GDM1 (cell line): ENCODE measurements at places on chromosomes 4 and X.

DNA sequence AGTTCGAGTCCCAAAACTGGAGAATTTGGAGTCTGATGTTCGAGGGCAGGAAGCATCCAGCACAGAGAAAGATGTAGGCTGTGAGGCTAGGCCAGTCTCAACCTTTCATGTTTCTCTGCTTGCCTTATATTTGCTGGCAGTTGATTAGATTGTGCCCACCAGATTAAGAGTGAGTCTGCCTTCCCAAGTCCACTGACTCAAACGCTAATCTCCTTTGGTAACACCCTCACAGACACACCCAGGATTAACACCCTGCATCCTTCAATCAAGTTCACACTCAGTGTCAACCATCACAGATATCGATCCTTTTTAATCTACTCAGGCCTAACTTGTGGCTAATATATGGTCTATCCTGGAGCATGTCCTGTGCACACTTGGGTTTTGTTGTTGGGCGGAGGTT, 18.0 kb upstream of the MAEA start:
- no peak for DNase-seq

DNA sequence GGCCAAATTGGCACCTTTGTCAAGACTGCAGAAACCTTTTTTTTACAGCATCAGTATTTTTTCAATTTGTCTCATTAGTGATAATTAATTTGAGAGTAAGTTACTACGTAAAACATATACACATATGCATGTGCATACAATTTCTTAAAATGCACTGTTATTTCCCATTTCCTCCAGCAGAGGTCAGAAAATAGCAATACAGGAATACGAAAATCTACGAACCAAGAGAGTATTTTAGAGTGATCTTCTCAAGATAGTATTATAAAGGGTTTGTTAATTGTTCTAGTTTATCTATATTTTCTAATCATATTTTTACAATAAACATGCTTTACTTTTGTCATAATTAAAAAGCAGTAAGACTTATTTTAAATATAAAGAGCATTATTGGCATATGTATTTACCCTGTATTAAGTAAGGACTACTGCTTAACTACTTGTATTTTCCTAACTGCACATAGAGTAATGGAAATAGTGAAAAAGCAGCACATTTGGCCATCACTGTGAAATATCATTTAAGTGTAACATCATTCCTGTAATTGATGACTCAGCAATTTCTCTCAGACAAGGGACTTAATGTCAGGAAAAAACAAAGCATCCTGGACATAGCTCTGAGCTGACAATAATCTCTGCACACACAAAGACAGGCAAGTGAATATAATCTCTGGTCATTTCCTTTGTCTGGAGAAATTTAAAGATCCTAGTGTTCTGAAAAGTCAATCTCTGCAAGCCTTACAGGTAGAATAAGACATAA, 45.6 kb downstream of the MAOB start:
- no peak for DNase-seq

GRCh38 chr4:99054428-99054994, 34.1 kb downstream of the ADH5 start:
- DNase-seq, result no peak

DNA sequence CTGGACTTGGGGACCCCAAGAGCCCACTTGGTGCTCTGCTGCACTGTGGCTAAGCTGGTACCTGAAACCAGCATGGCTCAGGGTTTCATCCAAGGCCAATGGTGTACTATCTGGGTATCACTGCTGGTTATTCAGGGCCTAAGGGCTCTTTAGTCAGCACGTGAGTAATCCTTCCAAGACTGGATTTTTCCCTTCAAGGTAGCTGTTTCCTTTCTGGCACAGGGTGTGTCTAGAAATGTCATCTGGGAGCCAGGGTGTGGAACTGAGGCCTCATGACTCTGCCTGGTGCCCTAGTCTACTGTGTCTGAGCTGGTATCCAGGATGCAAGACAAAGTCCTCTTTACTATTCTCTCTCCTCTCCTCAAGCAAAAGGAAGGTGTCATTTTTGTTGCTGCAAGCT, 99.0 kb upstream of the QRFPR start:
- no peak for DNase-seq

- DNase-seq, result no peak
Observed at GRCh38 chr4:15878011-15878410, 60.5 kb downstream of the FGFBP1 start.

DNA sequence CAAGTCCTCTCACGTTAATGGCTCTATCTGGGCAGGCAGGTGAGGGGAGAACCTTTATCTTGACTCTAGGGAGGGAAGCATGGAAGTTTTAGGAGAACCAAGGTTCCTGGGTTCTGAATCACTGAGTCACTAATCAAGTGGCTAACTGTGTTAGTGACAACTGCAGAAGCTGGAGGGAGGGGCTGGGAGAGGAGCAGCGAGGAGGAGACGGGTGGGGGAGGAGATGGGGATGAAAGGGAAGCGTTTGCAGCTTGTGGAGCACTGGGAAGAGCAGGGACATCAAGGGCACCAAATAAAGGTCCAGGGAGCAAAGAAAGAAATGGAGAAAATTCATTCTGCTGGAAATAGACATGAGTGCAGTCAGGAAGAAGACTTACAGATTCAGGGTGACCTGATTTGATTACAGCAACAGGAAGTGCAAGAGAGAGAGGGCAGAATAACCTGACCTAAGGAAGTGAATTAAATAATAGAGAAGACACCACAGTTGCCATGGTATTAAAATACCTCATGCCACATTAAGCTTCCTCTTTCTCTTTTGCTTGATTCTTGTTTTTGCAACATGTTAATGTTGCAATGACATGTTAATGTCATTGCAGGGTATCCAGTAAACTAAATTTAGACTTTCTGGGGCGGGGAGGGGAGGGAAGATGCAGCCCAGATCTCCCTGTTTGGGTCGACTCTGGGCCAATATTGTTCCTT, 4.5 kb upstream of the SETD7 start:
- DNase-seq, result no peak

- DNase-seq, result no peak
Observed at GRCh38 chrX:49167740-49168108, 4.0 kb upstream of the PLP2 start.

DNA sequence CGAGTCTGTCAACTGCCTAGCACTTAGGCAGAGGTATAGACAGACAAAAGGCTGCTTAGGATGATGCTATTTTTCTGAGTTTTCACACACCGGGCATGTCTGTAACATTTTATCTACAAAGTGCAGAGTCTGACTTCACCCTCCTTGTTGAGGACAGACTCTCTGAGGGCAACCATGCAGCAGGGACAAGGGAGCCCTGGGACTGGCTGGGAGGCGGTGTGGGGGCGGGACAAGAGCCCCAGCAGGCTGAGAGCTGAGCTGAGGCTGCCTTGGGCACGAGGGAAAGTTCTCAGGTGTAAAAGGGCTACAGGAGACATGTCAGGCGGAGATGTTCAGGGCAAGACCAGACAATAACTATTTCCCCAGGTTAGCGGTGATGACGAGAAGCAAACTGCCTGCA, 81.6 kb downstream of the GATB start:
- DNase-seq, result no peak

DNA sequence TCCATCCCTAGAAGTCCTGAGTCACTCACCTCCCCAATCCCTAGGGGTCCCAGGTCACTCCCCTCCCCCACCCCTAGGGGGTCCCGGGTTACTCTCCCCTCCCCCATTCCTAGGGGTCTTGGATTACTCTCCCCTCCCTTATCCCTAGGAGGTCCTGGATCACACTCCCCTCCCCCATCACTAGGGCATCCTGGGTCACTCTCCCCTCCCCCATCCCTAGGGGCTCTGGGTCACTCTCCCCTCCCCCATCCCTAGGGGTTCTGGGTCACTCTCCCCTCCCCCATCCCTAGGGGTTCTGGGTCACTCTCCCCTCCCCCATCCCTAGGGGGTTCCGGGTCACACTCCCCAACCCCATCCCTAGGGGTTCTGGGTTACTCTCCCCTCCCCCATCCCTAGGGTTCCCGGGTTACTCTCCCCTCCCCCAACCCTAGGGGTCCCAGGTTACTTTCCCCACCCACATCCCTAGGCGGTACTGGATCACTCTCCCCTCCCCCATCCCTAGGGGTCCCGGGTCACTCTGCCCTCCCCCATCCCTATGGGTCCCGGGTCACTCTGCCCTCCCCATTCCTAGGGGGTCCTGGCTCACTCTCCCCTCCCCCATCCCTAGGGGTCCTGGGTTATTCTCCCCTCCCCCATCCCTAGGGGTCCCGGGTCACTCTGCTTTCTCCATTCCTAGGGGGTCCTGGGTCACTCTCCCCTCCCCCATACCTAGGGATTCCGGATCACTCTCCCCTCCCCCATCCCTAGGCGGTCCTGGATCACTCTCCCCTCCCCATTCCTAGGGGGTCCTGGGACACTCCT, 2.1 kb downstream of the ASMTL start:
- no peak for DNase-seq

DNA sequence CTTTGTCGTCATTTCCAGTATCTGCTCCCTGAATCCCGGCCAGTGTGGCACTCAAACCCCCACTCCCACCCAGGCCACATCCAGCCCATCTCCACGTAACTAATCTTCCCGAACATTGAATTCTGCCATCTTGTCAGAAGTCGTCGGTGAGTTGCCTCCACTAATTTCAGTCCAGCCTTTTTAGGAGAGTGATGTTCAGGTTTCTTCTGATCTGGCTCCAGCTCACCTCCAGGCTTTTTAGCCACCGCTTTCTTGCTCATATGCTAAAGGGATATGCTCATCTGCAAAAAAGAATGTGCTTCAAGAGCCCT, 1.3 kb downstream of the TMEM165 start:
- no peak for DNase-seq

DNA sequence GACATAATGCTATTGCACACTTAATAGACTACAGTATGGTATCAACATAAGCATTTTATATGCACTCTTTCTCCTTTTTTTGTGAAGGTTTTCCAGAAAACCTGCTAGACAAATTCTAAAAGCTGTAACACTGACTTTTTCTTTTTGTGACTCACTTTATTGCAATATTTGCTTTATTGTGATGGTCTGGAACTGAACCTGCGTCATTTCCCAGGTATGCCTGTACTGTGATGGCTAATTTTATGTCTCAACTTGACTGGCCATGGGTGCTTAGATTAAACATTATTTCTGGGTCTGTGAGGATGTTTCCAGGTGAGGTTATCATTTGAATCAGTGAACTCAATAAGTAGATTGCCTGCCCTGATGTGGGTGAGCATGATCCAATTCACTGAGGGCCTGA, 35.5 kb upstream of the LAMP2 start:
- no peak for DNase-seq

DNA sequence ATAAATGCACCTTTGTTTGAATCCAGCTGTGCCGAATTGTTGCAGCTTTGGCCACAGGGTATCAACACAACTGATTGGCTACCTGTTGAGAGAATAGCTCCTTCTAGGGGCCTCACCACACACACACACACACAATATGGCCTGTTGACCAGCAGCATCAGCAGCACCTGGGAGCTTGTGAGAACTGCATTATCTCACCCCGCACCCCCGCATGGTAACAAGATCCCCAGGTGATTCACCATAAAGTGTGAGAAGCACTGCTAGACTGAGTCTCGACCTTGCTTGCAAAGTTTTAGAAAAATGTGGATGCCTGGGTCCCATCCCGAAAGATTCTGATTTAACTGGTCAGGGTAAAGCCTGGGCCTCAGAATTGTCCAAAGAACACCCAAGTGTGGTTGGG, 176.9 kb upstream of the PRPS2 start:
- DNase-seq, result no peak

DNA sequence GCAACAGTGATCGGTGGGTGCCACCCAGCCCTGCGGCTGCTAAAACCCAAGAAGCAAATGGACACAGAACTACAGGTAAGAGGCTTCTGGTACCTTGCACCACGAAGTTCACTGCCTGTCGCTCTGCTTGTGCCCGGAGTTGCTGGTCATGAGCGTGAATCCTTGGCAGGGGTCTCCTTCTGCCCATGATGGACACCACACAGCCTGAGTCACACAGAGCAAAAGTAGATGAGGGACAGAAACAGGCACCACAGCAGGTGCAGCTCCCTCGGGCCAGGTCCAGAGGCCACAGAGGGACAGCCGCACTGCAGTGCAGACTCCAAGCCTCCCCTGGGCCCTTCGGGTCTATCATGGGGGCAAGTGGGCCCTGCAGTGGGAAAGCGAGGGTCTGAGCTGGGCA, 22.4 kb downstream of the NAT8L start:
- no peak for DNase-seq

DNA sequence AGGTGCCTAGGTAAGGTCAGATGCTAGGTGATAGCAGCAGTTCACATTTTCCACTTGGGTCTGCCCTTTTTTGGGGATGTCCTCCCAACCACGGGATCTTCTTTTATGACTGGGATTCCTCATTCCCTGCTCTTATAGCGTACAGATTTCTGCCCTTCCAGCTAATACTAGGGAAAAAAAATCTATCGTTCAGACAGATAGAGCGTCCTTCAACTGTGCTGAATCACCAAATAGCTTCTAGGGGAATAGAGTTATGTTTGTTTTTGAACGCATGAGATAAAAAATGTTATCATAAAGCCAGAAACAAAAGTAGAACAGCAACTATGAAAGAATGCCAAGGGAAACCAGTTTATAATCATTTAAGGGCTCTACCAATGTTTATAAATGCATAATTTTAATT, 13.0 kb downstream of the RAP2C start:
- no peak for DNase-seq

GRCh38 chr4:11072999-11073398, 355.7 kb downstream of the HS3ST1 start:
- DNase-seq, result no peak

DNA sequence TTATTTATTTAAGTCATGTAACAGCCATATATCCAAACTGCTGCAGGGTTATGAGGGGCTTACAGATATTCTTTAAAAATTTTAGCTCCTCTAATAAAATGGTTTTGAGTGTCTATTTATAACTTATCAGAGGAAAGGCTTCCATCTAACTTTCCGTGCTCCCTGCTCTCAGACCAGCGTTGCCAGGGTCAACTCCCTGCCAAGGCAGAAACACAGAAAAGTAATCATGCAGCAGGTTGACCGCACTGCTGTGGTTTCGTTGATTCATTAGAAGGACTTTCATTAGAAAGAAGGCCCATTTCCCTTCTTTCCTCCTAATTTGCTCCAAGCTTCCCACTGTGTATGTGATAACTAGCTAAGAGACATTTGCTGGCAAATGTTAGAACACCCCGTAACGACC, 33.9 kb downstream of the BCLAF3 start:
- DNase-seq, result no peak

GRCh38 chr4:88597970-88598660, 5.8 kb downstream of the HERC3 start:
- no peak for DNase-seq

DNA sequence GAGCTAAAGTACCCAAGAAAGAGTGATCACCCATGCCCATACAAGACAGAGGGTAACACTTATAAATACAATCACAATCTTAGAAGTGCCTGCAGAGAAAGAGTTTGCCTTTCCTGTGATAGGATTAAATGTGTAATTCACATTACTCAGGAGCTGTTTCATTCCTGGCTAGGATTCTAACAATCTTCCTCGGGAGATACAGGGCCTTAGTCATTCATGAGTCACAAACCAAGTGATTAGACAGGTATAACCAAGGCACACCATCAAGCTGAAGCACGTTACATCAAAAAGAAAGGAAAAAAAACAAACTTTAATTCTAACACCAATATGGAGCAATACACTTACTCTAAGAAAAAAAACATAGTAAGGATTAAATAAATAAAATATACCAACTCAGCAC, 14.9 kb downstream of the ABCG2 start:
- DNase-seq, result no peak

GRCh38 chr4:185671066-185671465, 135.8 kb upstream of the PDLIM3 start:
- no peak for DNase-seq
